ENCODE measurements at places on chromosomes 7 and 10.

DNA sequence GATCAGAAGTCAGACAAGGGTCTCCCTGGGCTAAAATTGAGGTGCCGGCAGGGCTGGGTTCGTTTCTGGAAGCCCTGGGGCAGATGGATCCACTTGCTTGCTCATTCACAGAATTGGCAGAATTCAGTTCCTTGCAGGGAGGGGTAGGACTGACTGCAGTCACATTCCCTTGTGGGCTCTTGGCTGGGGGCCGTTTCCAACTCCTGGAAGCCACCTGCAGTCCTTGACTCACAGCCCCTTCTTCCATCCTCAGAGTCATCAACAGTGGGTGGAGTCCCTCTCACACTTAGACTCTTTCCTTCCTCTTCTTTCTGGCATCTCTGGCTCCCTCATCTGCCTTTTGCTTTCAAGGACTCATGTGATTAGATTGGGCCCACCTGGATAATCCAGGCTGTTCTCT lies 54.6 kb upstream of the NANOS1 start:
- DNase-seq, result no peak

- DNase-seq, result no peak
These were observed 1.2 kb downstream of the FOXK1 start for GRCh38 chr7:4683043-4683883.

DNA sequence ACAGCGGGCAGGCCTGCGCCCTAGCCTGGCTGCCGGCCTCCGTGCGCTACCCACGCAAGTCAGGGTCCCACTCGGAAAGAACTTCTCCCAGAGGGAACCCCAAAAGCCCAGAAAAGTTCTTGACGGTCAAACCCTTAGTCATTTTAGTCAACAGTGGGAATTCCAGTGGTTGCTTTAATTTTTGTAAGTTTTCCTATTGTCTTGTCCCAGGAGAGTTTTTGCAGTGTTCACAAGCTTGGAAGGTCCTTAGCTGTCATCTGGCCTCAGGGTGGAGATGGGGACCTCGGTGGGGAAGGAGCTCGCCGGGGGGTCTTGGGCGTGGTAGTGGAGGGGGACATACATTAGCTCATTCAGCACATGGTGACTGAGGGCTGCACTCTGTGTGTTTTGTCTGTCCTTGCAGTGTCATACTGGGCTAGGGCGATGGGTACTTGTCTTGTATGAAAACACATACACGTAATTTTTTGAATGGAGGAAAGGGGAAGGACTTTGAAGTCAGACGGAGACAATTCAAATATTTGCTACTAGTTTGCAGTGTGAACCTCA lies 736 bp downstream of the MINDY4 start:
- no peak for DNase-seq

DNA sequence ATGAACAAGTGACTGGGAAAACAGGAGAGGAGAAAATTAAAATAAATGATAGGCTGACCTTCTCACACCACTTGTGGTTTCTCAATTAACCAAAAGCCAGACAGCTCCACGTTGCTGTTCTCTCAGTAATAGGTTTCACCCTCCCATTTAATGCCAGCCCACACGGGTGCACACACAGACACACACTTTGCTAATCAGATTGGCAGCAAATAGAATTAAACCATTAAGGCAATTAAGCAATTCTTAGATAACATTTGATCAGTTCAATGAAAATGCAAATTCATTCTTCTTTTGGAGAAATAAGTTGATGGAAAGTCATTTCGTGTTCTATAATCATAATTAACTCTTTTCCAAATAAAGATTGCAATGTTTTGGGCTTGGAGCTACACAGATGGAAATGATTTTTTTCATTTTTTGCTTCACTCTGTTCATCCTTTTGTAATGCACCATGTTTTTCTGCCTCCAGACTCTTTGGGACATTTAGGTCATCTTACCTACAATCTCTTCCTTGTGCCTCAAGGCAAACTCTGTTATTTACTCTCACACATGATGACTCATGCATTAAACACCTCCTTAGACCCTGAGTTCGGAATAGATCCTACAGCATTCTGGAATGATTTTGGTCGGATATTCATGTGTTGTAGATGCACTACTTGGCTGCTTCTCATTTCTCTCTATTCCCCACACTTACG lies 700.7 kb downstream of the AUTS2 start:
- DNase-seq, result no peak

GRCh38 chr7:47948141-47948790 lies at the start of gene PKD1L1:
TSS of gene PKD1L1 (minus strand) at chr7:47948466. CDS start at chr7:47948440, 26 bp downstream.
- DNase-seq, result no peak

- DNase-seq, result no peak
These were observed 3.3 kb downstream of the GRB10 start for GRCh38 chr7:50779427-50779826.

- DNase-seq, result no peak
These were observed 5.0 kb upstream of the TBXAS1 start for GRCh38 chr7:139823959-139824521.

DNA sequence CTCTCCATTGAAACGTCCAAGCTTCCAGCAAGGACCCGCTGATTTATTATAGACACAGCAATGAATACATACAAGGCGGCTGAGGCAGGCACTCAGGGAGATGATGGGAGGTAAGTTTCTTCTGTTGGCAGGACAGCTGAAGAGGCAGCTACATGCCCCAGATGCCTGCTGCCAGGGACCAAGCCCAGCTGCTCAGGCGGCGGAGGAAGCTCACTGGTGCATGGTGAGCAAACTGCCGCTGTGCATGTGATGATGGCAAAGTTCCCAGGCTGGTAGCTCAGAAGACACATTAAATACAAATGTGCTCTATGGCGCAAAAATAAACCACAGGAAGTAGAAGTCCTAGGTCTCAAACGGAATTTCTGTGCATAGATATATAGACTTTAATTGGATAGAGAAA lies 2.3 kb downstream of the DNTT start:
- DNase-seq, result peak; percentile 17

- DNase-seq, result no peak
These were observed 62.9 kb upstream of the CAMK2B start for GRCh38 chr7:44388089-44388970.

DNA sequence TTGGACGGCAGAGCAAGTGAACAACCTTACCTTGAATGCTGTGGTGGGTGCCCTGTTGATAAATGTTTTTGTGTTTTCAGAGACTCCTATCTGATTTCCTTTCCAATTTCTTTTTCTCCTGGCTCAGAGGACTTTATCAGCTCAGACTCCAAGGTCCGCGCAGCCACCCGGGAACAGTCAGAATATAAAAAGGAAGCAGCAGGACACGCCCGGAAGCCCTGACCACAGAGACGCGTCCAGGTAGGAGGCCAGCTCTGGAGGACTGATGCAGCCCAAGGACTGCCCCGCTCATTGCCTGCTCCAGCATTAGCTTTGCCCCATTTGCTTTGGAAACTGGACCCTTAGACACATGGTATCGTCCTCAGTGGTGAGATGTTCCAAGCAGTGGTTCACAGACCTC lies 61.3 kb downstream of the TACC2 start:
- no peak for DNase-seq

DNA sequence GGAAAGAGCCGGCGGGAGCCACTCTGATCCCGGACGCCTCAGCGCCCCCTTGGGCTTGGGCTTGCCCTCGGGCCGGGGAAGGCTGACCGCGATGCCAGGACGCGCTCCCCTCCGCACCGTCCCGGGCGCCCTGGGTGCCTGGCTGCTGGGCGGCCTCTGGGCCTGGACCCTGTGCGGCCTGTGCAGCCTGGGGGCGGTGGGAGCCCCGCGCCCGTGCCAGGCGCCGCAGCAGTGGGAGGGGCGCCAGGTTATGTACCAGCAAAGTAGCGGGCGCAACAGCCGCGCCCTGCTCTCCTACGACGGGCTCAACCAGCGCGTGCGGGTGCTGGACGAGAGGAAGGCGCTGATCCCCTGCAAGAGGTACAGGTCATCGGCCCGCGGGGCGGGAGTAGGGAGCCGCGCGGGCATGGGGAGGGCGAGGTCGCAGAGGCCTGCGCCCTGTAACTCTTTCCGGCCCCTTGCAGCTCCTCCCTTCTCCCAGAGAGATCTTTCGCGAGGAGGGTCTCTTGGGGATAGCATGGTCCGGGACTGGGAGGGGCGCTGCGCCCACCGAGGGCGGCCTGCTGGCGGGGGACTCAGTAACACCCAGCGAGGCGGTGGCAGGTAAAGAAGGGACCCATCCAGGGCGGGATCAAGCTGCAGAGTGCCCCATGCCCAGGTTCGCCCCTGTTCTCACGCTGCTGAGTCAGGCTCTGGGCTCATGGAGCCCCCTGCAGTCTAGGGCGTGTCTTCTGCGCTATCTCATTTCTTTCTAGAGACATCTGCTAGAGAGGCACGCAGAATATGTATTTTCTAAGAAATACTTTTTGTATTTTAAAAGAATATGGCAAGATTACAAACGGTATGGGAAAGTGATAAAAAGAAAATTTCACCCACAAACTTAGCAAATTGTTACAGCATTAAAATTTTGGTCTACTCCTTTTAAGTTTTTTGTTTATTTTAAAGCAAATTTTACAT lies 687 bp downstream of the EPDR1 start:
- no peak for DNase-seq

- no peak for DNase-seq
These were observed 9.3 kb upstream of the AHR start for GRCh38 chr7:17289074-17289645.

- no peak for DNase-seq
These were observed 120.2 kb upstream of the CDK6 start for GRCh38 chr7:92956575-92956974.

DNA sequence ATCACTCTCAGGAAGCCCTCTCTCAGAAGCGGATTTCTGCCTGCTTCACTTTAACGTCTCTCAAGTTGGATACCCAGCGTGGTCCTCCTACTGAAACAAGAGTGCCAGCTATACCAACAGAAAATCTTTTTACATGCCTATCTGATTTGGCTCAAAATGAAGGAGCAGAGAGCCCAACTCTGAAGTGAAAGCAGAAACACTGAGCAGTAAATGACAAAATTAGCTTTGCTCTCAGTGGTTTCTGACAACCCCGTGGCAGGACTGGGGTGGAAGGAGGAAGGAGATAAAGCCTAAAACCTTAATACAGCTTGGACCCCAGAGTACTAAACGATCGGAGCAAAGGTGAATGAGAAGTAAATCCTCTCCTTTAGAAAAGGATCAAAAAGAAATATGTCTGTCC lies 25.1 kb upstream of the GPR37 start:
- no peak for DNase-seq

- DNase-seq, result no peak
These were observed 174.7 kb downstream of the GATA3 start for GRCh38 chr10:8229153-8229552.

- DNase-seq, result no peak
These were observed 253.4 kb downstream of the TRIL start for GRCh38 chr7:28704706-28705105.

All from activated naive CD4-positive, alpha-beta T cell (primary cell).